Left cardiac atrium (tissue), 4 donors: ENCODE measurements at places on chromosomes 3 and 15.

DNA sequence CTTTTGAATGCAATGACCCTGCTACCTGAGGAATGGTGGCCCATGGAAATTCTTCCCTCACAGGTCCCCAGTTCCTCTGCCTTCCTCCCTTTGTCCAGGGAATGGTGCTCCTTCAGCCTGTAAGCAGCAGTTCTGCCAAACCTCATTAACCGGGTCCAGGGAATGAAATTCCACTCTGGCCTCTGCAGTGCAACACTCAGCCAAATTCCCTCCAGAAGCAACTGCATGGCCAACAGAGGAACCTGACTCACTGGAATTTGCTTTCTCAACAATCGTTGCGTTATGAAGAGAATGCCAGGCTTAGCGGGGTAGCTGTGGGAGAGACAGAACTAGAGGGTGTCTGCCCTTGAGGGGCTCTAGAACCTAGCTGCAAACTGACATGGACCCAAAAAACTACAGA lies 449.4 kb upstream of the PROK2 start:
- DNase-seq, result no peak

GRCh38 chr3:189071446-189071845 lies 100.3 kb upstream of the TPRG1 start:
- DNase-seq, result no peak

GRCh38 chr3:17038900-17039553 lies 154.3 kb downstream of the PLCL2 start:
- no peak for DNase-seq

DNA sequence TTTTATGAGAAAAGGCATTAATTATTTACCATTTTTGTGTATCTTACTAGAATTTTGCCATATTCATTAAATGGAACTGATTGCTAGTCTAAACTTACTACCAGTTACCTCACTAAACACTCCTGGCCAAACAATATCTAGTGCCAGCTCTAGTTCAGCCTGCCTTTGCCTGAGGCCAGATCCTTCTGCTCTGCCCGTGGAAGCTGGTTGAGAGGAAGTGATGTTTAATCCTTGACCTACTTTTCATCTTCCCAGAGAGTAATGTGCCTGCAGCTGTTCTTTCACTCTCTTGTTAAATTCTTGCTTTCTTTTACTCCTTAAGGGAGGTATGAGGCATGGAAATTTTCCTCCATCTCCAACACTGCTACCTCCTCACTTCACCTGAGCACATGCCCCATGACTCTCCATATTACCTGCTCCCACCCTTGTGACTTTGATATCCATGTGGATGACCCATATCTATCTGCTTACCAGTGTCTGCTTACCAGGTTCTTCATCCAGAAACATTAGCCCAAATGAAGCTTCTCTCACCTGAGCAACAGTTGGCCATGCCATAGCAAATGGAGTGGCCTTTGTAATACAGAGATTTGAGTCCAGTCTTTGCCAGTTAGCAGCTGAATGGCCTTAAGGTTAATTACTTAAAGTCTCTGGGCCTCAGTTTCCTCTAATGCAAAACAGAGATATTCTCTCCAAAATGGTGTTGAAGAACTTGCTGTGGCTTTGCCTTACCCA lies 53.4 kb downstream of the UBE2E1 start:
- no peak for DNase-seq

GRCh38 chr3:36557708-36558421 lies 177.6 kb downstream of the STAC start:
- DNase-seq, result no peak

GRCh38 chr3:62992520-62992919 lies 117.3 kb upstream of the CADPS start:
- DNase-seq, result no peak
